ENCODE measurements at places on chromosomes 6 and 20.
A peak's percentile ranks its signal among the peaks of the same experiment; 100 is the strongest.

DNA sequence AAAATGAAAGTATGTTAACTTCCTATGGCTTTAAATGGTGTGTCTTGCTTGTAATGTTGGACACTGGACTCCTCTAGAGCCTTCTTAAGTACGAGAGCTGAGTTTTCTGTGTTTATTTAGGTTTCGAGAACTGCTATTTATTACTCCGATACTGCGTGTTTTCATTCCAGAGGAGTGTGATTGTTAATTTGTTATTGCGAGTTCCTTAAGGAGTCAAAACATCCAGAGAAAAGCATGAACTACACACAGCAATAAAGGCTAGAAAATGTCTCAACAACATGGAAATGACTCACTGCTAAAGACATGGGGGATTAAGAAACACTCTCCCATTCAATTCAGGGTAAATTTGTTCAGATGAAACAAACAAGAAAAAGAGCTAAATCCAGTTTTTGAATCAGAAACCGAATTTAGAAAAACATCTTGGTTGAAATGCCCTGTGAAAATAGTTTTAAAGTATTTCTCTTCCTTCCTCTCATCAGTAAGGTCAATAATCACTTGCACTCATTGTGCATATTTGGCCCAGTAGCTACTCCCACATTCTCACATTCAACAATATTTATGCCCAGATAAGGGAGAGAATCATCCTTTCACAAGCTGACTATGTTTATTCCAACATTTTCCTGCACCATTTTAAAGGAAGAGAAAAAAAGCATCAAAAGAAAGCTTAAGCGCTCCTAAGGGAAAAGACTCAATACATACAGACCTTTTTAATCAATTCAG, 36.0 kb downstream of the ATXN1 start:
- no peak for DNase-seq

DNA sequence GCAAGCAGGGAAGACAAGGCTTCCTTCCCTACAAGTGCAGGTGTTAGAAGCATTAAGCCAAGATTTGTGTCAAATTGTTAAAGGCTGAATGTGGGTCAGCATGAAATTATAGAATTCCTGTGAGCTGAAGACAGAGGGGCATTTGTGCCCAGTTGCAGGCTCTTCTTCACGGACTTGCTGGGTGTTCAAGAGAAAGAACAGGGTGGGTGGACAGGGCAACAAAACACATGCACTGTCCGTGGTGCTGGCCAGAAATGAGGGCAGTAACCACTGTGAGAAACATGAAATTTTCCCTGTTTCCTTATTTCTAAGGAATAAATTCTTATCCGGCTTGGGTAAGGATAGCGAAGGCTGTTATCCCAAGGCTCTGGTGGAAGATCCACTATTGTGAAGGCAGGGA, 579.5 kb upstream of the HTR1E start:
- DNase-seq, result no peak

DNA sequence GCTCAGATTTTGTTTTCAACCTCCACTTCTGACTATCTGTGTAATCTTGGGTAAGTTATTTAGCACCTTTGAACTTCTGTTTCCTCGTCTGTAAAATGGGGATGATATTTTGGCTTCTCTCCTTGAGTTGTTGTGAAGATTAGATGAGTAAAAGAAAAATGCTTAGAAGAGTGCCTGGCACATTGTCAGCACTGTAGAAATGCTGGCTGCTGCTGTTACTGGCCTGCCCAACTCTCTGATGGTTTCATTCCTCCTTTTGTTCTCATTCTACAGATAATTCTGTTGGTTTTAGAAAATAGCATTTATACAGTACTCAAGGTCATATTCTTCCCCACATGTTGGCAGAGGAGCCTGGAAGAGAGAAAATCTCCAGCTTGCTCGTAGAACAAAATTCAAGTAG, 547.2 kb upstream of the JAG1 start:
- DNase-seq, result no peak

DNA sequence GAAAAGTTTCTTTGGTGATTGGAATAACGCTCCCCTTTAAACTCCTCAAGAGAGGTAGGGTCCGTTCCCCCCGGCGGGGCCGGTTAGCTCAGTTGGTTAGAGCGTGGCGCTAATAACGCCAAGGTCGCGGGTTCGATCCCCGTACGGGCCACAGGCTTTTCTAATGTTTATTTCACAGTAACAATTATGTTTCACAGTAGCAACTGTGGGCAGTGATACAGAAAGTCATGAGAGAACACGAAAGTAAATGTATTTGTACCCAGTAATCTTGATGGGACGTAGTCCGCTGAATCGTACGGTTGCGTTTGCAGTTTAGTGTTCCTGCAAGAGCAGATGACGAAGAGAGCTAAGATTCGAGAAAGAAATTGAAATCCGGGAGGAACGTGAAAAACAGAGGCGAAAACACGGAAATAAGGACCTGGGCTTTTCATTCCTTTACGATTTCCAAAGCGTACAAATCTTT, 505.5 kb downstream of the PRIM2 start:
- no peak for DNase-seq

- no peak for DNase-seq
These were observed 18.1 kb upstream of the FERMT1 start for GRCh38 chr20:6140947-6141346.

DNA sequence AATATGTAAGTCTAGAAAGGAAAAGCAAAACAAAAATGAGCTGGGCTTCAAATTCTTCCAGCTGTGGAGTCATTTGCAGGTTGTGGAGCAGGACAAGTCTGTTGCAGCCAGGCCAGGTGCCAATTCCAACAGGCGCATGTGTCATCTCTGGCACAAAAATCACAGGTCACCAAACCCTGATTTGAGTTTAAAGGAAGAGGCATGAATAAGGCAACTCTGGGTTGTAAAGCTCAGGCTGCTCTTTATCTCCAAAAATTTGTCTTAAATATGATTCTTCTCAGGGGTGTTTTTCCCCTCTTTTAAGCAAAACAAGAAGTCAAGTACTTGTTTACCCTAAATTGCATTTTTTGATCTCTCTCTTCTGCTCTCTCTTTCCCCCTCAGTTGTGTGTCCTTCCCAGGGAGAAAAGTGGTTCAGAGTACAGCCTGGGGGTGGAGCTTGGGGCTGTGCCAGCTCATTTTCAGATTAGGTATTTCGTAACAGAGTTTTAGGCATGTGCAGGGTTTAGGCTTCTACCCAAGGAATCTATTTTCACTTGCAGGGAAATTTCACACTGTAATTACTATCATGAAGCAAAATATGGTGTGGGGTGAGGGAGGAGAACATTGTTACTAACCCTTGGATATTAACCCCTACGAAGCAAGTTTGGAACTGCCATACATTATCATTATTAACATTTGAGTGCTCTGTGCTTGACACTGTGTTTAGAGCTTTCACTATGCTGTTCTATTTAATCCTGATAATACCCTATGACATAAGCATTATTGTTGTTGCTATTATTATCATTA, 8.3 kb upstream of the NCOA3 start:
- DNase-seq, result peak; percentile 89

- no peak for DNase-seq
These were observed 569.7 kb upstream of the CITED2 start for GRCh38 chr6:139944131-139944530.

- DNase-seq, result no peak
These were observed 348.1 kb upstream of the MAP3K7 start for GRCh38 chr6:90934966-90935365.

- peak; percentile 37 for DNase-seq
These were observed 28.6 kb upstream of the SIM1 start for GRCh38 chr6:100493206-100493888.

- no peak for DNase-seq
These were observed 53.0 kb downstream of the ELOVL2 start for GRCh38 chr6:10991115-10991514.

- DNase-seq, result no peak
These were observed 37.1 kb downstream of the MYLK4 start for GRCh38 chr6:2713473-2714110.

DNA sequence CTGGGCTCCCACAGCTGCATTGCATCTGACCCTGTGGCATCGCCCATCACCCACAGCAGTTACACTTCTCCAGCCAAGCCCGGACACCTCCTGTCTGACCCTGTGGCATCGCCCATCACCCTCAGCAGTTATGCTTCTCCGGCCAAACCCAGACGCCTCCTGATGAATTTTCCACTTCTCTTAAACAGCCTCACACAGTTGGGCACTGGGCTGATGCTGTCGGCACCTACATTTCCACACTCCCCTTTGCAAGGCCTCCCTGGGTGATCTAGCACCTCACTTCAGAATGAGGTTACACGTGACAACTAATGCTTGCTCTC, 175.2 kb upstream of the ARID1B start:
- DNase-seq, result no peak

GRCh38 chr6:28789553-28790083, 134.2 kb downstream of the TRIM27 start:
- peak; percentile 61 for DNase-seq

DNA sequence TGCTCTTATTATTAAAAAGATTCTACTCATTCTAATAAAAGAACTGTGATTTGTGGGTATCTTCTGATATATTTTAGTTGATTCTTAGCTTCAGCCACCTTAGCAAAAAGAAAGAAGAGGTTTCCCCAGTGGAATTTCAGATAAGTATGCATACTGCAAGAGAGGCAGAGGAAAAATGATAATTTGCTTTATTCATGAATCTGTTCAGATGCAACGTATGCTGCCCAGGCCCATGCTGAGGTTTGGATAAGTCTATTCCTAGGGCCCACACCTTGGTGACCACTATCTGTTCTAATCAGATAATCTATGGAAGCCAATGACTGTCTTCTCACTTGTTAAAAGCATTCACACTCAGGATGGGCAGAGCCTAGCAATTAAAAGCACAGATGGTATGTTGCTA, 194.0 kb downstream of the HIVEP2 start:
- DNase-seq, result no peak

DNA sequence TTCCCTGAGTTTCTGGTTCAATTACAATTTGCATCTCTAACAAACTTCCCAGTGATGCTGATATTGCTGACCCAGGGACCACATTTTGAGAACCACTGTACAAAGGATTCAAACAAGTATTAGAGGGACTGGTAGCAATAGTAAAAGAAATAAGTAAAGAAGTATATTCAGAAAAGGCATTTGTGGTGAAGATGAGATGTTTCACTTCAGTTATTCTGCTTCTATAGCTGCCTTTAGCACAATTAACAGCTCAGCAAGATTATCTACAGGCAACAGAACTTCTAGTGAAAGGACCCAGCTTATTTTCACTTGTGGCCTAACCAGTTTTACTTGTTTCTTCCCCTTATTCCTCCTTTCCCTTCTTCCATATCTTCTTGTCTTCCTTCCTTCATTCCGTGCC, 149.4 kb downstream of the PHF3 start:
- DNase-seq, result no peak

- DNase-seq, result no peak
These were observed 30.9 kb upstream of the SERPINB9 start for GRCh38 chr6:2934057-2934456.

DNA sequence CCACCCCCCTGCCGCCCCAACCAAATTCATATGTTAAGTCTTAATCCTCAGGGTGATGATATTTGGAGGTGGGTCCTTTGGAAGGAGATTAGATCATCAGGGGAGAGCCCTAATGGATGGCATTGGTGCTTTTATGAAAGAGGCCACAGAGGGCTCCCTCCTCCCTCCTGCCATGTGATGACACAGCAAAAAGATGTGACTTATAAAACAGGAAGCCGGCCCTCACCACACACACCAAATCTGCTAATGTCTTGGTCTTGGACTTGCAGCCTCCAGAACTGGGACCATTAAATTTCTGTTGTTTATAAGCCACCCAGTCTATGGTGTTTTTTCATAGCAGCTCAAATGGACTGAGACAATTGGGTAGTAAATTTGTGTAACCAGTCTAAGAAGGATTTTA, 176.3 kb downstream of the ADGRG6 start:
- no peak for DNase-seq

DNA sequence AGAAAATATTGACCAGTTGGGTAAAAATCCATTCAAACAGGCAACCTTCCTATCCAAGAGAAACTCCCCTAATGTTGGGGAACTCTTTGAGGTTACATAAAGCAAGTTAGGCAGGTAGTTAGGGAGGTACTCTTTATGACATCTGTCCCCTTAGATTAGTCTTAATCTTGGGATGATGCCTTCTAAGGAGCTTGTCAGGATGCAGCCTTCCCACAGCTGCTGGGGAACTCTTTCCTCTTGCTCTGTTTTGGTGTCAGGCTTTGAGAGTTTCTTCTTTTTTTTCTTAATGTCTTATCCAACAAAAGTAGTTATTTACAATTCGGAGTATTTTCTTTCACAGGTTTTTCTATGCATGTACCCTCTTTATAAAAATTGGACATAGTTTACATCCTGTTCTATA, 194.8 kb downstream of the CDKAL1 start:
- no peak for DNase-seq

All from PC-9 (cell line).